GM04503 (cell line): ENCODE measurements at places on chromosomes 11 and 22.

DNA sequence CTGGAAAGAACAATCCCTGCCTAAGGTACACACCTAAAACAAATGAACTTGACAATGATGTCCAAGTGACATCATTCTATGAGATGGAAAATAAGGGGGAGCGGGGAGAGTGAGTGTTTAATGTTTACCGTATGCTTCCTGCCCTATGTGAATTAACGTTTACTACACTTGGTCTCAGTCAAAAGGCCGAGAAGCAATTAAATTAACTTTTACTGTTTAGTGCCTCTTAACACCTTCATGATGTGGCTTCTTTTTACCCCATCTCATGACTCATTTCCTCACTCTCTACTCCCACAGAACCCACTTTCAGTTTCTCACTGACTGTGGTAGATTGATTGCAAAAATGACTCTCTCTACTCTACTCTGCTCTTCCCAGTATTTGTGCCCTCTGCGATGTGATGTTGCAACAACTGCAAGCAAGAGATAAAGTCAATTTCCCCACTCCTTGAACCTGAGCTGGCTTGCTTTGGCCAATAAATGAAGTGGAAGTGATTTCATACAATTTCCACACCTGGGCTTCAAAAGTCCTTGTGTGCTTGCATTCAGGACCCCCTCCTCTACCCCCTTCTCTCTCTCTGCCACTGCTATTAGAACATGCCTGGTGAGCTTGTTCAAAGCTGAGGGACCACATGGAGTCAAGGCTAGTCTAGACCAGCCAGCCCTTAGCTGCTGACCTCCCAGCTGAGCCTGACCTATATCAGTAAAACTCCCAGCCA lies 11.6 kb upstream of the ALKBH3 start:
- DNase-seq, result peak; percentile 59

- DNase-seq, result no peak
Measured at GRCh38 chr11:133479209-133479608, 53.1 kb downstream of the OPCML start.

DNA sequence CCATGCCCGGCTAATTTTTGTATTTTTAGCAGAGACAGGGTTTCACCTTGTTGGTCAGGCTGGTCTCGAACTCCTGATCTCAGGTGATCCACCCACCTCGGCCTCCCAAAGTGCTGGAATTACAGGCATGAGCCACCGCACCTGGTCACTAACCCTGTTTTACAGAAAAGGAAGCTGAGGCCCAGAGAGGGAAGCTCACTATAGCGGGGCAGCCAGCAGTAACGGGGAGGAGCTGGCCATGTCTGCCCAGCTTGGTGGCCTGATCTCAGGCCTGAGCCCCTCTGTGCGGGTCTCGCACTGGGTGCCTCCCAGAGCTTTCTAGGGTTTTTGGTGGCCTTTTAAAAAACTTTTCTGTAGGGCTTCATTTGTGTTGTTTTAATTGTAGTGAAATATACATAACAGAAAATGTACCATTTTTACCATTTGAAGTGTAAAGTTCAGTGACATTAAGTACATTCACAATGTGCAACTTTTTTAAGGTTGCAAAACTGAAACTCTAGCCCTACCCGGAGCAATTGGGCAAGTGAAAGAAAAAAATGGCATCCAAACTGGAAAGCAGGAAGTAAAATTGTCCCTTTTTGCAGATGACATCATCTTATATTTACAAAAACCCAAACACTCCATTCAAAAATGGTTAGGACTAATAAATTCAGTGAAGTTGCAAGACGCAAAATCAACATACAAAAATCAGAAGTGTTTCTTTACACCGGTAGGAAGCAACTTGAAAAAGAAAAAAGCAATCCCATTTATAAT lies 14.5 kb upstream of the CYTH4 start:
- DNase-seq, result no peak

DNA sequence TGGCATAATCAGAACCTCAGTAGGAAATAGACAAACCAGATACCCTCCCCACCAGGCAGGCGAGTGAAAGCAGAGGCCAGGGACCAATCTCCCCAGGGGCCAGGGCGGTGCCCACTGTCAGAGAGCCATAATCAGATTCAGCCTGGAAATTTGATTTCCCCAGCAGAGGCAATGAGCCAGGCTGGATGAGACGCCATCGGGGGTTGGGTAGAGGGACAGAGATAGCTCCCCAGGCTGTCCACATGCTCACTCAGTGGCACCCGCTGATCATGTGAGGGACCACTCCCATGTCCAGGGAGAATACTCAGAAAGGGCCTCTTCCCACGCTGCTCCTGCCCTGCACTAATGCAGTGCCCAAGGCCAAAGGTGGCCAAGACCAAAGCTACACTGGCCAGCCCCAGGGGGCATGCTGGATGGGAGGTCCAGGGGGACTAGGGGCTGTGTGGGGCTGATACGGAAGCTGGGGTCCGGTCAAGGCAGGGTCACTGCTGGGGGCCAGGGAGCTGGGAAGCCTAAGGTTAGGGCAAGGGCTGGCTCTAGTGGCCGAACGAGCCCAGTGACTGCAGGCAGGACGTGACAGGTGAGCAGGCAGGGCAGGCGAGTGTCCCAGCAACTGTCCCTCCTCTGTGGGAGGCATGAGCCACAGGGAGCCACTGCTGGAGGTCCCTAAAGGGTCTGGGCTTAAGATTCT lies 19.8 kb downstream of the ARVCF start:
- DNase-seq, result no peak

DNA sequence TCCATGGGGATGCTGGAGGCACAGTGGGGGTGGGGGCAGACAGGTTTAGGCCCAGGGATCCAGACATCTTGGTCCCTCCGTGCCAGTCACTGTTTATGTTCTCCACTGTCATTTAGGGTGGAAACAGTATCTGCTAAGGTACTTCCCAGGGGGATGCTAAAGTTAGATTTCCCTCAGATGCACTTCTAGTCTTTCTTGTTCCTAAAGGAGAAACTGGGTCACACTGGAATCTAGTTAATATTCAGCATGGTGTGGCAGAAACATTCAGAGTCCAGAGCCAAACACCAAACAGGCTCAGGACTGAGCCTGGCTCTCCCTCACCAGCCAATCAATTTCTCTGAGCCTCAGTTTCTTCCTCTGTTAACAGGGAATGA lies 83.4 kb upstream of the PLET1 start:
- DNase-seq, result no peak

DNA sequence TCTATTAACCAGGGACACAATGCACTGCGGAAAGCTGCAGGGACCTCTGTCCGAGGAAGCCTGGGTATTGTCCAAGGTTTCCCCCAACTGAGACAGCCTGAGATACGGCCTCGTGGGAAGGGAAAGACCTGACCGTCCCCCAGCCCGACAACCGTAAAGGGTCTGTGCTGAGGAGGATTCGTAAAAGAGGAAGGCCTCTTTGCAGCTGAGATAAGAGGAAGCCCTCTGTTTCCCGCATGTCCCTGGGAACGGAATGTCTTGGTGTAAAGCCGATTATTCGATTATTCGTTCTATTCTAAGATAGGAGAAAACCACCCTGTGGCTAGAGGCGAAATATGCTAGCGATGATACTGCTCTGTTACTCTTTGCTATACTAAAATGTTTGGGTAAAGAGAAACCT lies 5.2 kb downstream of the BET1L start:
- no peak for DNase-seq

DNA sequence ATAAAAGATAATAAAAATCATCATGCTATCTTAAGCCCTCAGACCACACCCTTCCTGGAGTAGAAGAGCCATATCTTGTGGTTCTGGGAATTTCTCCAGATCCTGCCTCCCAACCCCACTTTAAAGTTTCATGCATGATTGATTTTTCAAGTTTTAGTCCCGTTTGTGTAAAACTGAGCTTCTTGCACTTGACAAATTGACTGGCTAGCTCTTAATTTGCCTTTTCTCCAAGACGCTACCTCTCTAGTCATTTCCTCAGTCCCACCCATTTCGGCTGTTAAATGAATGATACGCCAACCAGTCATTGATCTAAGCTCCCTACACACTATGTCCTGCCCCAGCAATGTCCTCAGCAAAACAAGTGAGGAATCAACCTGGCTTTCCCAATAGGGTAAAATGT lies 71.8 kb upstream of the TEAD1 start:
- no peak for DNase-seq

DNA sequence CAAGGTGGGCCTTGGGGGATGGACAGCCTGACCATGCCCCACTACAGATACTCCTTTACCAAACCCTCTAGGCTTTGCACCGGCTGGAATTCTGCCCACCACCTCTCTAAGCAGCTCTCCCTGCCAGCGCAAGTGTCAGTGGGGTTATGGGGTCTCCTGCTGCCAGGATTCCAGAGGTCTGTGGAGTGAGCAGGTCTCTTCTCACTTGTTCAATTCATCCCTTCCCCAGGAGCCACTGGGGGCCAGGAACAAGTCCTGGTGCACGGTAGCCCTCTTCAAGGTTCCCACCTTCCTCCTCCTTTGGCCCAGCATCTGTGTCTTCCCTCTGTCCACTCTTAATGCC lies 30.5 kb downstream of the CCDC15 start:
- DNase-seq, result no peak

GRCh38 chr22:27526901-27527300 lies 274.7 kb downstream of the MN1 start:
- DNase-seq, result no peak

DNA sequence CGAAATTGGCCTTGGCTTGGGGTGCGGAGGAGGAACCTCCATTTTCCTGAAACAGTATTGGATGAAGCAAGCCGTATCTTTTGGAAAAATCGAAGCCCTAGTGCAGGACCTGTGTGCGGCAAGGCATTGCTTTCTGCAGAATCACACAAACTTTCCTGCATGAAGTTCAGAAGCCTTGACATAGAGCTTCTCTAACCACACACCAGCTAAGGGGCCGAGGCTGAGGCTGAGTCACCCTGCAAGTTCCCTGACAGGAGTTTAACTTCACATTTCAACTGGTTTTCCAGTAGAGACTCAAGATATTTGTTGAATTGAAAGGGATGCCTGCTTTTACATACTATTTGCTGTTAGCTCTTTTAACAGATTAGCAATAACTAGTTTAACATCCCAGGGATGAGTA lies 67.8 kb downstream of the TCF20 start:
- DNase-seq, result no peak

DNA sequence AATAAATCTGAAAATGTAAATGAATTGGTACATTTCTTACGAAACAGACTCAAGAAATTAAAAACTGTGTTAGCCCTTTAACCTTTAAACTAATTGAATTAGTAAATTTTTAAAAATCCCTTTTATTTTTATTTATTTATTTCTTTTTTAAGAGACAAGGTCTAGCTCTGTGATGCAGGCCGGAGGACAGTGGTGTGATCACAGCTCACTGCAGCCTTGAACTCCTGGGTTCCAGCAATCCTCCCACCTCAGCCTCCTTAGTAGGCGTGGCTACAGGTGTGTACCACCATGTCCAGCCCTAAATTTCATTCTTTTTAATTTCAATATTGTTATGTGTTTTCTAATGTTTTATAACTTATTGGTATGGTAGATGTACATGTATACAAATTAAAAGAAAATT lies 72.6 kb downstream of the MYEOV start:
- DNase-seq, result no peak

- no peak for DNase-seq
Measured at GRCh38 chr11:105489446-105489845, 120.4 kb upstream of the GRIA4 start.

- DNase-seq, result no peak
Measured at GRCh38 chr11:83002053-83002452, 69.6 kb downstream of the RAB30 start.

DNA sequence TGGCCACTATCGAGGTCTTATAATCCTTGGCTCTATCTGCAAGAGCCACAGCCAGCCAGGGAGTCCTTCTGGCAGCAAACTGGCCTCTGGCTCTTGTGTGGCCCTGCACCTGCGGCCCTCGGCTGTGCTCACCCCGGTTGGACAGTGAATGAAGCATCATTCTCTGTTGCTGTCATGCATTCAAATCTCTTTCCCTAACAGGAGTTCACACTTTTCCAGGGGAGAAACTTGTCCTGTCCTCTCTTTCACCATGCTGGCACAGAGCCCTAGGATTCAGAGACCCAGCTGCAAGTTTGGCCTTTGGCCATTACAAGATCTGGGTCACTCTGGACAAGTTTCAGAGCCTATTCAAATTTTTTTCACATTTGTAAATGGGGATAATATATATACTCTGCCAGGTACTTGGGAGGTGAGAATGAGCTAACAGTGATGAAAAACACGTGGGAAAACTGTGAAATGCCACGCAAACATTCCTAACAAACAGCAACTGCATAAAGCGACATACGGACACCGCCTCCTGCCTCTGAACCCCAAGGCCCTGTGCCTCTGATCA lies 34.2 kb downstream of the TMEM184B start:
- peak; percentile 78 for DNase-seq

- no peak for DNase-seq
Measured at GRCh38 chr11:71284525-71285092, 32.2 kb upstream of the SHANK2 start.

- no peak for DNase-seq
Measured at GRCh38 chr11:122330279-122330965, 214.4 kb upstream of the BLID start.

- DNase-seq, result no peak
Measured at GRCh38 chr11:114105611-114106010, 46.1 kb downstream of the ZBTB16 start.

DNA sequence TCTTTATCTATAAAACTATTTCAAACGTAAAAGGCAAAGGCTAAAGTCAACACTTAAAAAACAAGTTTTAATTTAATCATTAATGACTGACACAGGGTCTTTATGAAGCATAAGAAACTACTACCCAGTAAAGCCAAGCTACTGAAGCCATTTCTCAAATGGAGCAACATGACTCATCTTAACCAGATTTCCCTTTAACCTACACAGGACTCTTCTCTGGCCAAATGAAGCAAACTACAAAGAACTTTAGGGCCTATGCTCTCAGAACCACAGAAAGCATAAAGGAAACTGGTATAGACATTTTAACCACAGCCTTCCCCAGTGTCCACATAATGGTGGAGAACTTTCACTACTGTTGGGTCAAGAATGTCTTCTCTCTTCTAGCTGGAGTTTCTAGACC lies 34.7 kb downstream of the ALG9 start:
- no peak for DNase-seq

GRCh38 chr11:23164022-23164421 lies 303.7 kb upstream of the CCDC179 start:
- no peak for DNase-seq

- DNase-seq, result no peak
Measured at GRCh38 chr22:42610186-42610585, 4.5 kb downstream of the POLDIP3 start.

DNA sequence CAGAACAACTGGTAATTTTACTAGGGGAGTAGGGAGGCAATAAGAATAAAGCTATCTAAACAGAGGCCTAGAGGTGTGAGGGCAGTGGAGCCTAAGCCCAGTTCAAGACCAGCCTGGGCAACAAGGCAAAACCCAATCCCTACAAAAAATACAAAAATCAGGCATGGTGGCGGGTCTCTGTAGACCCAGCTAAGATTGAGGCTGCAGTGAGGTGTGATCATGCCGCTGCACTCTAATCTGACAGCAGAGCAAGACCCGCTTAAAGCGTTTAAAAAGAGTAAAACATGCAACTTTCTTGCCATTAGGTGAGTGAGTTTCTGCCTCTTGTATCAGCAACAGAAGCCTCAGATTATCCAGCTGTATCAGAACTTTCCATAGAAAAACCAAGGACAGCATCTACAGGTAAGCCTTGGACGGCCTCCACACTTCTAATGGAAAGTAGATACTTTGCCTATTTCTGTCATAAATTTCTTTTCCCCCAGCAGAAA lies 12.1 kb downstream of the TAF1D start:
- DNase-seq, result no peak

- no peak for DNase-seq
Measured at GRCh38 chr11:30451167-30451566, 128.3 kb downstream of the ARL14EP start.
